ENCODE measurements at places on chromosomes 1 and 21.
A peak's percentile ranks its signal among the peaks of the same experiment; 100 is the strongest.

GRCh38 chr1:66351913-66352312, 182.0 kb upstream of the SGIP1 start:
- no peak for DNase-seq

DNA sequence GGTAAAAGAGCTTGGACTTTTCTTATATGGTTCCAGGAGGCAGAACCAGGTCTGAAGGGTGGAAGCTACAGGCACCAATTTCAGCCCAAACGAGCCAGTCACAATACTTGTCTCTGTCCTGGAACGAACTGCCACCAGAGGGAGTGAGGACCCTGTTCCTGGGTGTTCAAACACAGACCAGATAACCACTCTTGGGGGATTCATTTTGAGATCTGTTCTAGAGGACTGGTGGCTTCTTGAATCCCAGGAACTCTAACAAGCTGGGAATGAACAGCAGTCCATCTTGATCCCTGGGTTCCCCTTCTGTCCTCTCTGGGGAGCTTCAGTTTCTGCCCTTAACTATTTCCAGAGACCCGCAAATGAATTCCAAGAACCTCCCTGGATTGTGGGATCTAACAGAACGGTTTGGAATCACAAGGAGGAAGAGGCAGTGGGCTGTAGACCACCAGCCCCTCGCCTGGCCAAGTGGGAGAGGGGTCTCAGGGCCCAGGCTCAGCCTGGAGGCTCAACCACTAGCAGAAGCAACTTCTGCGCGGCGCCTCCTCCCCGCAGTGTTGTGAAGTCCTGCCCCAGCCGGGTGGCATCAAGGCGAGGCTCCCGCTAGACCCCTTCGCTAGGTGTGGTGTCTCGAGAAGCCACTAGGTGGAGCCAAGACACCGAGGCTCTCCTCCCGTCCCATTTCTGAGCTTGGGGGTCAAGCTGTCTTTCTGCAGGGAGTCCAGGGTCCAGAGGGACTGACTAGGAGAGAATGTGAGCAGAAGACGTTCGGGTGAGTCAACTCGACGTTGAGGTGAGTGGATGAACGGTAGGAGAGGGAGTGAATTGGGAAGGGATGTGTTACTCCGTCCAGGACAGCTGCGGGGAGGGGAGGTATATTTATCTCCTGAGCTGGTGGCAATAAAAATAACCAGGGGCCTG, 12.1 kb upstream of the NES start:
- DNase-seq = peak; percentile 68

DNA sequence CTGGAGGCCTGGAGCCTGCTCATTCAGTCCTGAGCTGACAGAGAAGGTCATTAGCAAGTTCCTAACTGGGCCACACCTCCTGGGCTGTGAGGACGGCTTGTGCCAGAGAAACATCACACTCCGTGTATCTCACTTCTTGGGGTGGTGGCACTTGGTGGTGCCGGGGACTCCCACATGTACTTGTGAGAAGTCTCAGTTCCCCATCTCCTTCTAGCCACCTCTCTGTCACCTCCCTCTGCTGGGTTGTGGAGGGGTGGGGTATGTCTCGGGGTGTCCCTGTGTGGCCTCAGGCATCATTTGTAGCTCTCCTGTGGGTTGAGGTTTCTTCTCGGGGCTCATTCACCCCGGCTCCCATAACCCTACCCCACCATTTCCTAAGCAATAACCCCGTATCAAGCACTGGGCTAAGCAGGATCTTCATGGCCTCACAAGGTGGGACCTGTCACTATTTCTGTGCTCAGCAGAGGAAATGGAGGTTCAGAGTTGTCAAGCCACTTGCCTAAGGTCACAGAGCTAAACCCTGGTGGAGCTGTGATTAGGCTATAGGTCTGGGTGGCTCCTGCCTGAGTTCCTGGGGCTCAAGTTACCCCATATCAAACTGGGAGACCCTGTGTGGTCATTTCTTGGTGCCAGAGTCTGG, 62.5 kb downstream of the UBIAD1 start:
- DNase-seq = no peak

- no peak for DNase-seq
Measured at GRCh38 chr1:230316864-230317745, 109.0 kb downstream of the PGBD5 start.

DNA sequence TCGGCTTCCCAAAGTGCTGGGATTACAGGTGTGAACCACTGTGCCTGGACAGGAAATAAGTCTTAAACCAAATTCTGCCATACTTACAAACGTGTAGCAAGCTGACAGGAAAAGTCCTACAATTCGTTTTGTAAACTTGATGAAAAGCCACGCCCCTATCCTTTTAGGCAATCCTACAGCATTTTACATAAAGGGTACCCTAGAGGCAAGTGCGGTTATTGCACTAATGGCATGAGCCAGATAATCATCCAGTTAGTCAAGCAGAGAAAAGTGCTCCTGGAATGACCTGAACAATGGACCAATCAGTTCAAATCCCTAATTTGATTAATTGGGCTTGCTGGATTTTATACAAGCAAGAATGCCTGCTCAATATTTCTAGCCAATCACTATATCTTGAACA, 338.2 kb downstream of the KIF26B start:
- DNase-seq = no peak

DNA sequence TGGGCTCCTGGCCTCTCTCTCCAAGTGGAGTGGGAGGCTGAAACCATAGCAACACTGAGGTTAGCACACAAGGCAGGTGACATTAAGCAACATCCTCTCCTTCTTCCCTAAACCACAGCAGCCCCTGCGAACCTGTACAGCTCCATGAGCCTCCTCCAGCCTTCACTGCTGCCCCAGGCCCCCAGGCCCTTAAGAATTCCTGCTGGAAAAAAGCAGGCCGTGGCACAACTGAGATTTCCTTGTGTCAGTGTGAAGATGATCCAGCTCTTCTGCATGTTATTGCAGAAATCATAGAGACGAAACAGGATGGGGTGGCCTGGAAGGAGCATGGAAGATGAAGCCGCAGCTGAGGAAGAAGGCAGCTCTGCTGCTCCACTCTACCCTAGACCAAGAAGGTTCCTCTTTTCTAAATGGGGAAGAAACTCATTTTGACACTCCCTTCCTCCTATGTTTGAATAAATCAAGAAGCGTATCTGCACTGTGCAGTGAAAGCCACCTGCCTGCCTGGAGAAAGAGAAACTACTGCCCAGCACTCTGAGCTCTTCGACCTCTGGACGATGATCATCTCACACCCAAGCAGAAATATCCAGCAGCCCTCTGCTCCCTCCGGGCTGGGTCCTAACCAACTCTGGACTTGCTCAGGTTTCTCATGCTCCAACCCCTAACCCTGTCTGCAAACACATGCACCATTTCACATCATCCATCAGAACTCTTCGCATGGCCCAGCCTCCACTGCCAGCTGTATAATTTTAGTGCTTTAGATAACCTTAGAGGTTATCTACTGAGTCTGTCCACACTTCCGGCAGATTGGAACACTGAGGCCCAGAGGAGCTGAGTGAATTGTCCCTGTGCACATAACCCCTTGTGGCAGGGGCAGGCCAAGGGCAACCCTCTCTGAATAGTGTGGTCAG, 20.7 kb downstream of the SH3BP5L start:
- DNase-seq = no peak

GRCh38 chr1:205954819-205955404, 11.7 kb upstream of the SLC26A9 start:
- DNase-seq = no peak

DNA sequence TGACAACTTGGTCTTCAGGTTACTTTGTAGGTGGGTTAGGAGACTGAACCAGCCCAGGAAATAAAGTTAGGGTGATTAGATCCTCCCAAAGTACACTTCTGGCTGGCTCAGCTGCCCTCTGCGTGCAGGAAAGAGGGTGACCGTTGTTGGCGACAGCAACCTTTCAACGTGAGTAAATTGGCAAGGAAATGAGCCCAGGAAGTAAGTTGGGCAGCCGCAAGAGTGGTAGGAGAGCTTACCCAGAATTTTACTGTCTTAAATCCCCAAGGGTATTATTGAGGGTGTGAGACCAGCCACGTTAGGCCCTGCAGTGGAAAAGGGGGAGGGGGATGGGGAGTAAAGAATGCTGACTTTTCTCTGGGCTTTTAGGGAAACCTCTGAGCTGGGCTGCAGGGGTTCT, 1.6 kb downstream of the TENT5C start:
- DNase-seq = no peak

GRCh38 chr1:29756901-29757725, 520.8 kb downstream of the PTPRU start:
- DNase-seq = no peak

GRCh38 chr1:87200875-87201638, 127.6 kb upstream of the LMO4 start:
- no peak for DNase-seq

DNA sequence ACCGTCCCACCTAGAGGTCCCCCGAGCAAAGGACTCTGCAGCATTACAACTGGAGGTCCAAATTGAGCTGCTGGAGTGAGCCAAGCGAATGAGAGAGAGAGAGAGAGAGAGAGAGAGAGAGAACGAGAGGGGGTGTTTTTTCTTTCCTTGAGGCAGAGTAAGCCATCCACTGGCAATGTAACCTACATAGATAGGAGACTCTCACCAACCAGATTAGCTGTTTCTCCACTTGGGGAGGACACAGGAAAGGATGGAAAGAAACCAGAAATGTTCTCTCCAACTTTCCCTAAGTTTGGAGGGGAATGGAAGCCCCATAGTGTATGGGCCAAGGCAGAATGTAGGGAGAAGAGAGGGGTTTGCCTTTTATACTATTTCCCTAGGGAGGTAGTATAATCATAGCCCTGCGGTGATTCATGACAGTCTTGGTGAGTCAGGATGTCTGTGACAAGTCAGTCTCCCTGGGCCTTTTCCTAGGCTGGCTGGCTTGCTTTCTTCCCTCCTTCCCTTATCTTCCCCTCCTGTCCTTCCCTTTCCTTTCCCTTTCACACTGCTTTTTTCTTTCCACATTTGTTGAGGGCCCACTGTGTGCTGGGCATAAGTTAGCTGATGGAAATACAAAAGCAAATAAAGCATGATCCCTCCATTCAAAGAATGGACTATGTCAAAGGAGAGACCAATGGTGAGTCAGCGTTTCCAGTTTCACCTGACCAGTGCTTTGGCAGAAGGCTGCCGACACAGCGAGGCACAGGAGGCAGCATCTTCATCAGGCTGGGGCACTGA, 7.1 kb downstream of the FNDC7 start:
- peak; percentile 70 for DNase-seq

DNA sequence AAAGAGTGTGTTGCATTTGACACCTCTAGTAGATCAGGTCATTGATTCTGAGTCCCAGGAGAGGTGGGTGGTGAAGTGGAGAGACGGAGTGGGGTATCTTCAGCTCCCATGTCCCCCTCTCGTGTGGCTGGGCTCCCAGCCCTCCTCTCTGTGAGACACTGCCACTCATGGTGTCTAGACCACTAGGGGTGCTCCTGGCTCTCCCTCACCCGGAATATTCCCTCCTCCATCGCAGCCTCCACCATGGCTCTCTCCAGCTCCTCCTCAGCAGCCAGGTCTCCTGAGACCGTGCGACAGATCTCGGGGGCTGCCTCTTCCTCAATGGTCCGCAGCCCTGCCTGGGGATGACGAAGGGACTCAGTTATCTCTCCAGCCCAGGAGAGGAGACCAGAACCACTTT, 20.6 kb upstream of the KIF21B start:
- DNase-seq = no peak

DNA sequence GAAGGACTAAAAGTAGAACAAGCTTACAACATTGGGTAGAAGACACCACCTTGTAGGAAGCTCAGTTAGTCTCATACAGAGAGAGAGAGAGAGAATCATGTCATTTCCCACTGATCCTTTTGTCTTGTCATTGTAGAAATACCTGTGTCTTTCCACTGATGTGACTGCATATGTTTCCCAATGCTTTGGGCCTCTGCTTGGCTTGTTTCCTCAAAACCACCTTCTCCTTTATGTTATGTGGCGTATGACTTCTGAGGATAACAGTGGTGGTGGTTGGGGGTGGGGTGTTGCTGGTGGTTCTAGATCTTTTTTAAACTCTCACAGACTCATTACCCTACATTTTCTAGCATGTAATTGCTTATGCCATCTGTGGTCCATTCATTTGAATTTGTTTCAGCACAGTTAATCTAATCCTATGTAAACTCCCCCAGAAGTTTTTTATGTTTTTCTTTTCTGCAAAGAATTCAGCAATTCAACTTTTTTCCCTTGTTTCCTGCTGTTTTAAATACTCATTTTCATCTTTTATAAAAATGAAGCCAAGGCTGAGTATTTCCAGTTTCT, 9.3 kb downstream of the RGL1 start:
- no peak for DNase-seq

GRCh38 chr1:56404561-56405030, 174.8 kb downstream of the PLPP3 start:
- no peak for DNase-seq

- DNase-seq = no peak
Measured at GRCh38 chr1:32619701-32620485, 30.5 kb downstream of the ZBTB8OS start.

- no peak for DNase-seq
Measured at GRCh38 chr21:29465546-29465945, 166.8 kb downstream of the BACH1 start.
